Psoas muscle (tissue), 8 donors: ENCODE measurements at places on chromosomes 6 and 20. TPM values are rescaled to one million over a fixed set of nuclear protein-coding genes. Genes with fewer than 3 reads are reported as not detected.

Gene IL17A
- total RNA-seq = not detected

Gene LY6G6C
- total RNA-seq = not detected

Gene PRSS35
- 0.08 TPM for total RNA-seq

- H3K27me3 ChIP-seq = no peaks in the 10 kb centered on the region
- H3K4me1 ChIP-seq = peaks cover 2% of the 10 kb centered on the region
- DNase-seq = no peak
Observed at GRCh38 chr6:126175251-126175650, 164.7 kb upstream of the CENPW start.

DNA sequence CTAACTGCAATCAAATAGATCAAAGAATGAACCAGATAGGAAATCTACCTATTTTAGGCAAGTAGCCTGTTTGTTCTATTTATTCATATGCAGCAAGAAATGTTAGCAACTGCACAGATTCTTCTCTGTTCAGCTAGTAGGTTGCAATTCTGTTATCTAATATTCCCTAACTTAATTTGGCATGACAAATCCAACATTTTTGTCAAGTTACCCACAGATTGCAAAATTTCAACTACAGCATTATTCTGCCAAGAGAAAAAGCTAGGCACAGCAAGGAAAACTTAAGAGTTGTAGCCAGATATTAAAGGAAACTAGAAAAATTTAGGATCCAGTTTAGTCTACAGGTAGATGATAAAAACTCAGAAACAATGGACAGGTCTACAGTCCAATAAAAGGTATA lies 104.4 kb upstream of the SYNCRIP start:
- no peaks in the 10 kb centered on the region for H3K4me1 ChIP-seq
- no peaks in the 10 kb centered on the region for H3K27me3 ChIP-seq
- no peak for DNase-seq
- H3K4me3 ChIP-seq = no peak overlapping the region
- H3K27ac ChIP-seq = no peak overlapping the region

- H3K4me3 ChIP-seq = no peak overlapping the region
- no peaks in the 10 kb centered on the region for H3K36me3 ChIP-seq
- DNase-seq = no peak
- H3K27ac ChIP-seq = no peak overlapping the region
Observed at GRCh38 chr6:144581812-144582537, 296.8 kb downstream of the UTRN start.

GRCh38 chr6:95725344-95725743 lies 148.0 kb downstream of the MANEA start:
- DNase-seq = no peak
- no peak overlapping the region for H3K4me3 ChIP-seq
- no peaks in the 10 kb centered on the region for H3K4me1 ChIP-seq
- H3K27ac ChIP-seq = no peak overlapping the region

DNA sequence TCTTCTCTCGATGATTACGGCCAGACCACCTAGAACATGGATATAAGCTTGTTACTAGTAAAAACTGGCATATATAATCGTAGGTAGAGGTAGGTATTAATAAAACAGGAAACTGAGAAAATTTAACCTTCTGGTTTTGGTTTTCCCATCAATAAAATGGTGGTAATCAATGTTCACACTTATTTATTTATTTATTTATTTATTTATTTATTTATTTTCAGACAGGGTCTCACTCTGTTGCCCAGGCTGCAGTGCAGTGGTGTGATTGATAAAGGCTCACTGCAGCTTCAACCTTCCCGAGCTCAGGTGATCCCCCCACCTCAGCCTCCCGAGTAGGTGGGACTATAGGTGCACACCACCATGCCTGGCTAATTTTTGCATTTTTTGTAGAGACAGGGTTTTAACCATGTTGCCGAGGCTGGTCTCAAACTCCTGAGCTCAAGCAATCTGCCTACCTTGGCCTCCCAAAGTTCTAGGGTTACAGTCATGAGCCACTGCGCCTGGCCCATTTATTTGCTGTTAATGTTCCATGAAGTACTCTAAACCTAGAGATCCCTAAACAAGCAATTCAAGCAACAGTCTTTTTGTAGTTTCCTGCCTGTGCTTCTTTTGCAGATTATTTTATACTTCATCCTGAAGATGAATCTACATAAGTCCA lies 11.5 kb downstream of the TOMM6 start:
- DNase-seq = no peak
- no peak overlapping the region for H3K27ac ChIP-seq
- no peaks in the 10 kb centered on the region for H3K36me3 ChIP-seq
- H3K27me3 ChIP-seq = no peaks in the 10 kb centered on the region
- no peaks in the 10 kb centered on the region for H3K4me1 ChIP-seq

- H3K4me3 ChIP-seq = no peak overlapping the region
- H3K27me3 ChIP-seq = no peaks in the 10 kb centered on the region
- H3K36me3 ChIP-seq = no peaks in the 10 kb centered on the region
- H3K4me1 ChIP-seq = no peaks in the 10 kb centered on the region
Observed at GRCh38 chr6:130674604-130675003, 152.6 kb upstream of the SMLR1 start.

DNA sequence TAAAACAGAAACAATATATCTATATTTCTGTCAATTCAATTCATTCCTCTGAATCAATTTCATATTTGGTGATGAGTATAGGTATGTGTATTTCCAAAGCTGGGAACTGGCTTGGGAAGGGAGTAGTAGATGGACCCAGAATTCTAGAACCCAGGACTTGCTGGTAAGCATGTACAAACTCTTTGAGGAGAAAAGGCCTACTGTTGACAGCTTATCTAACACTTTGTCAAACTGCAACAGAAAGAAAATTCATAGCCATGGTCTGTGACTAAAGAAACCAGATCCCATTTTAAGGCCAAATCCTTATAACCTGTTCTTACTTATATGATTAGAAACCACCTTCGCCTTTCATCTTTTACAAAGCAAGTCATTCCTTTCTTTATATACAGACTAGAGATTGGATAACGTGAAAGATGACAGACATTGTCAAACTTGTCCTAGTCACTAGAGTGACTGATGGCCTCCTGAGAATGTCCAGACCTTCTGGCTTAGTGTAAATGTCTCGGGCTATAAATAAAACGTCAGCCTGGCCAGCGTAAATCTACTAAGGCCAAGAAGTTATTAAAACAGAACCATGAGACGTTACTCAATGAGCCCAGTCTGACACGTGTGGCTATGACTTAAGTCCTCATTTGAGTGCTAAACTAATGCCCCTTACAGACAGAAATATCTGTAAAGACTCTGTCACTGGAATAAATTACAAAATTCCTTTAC lies 152.3 kb downstream of the ALDH8A1 start:
- peaks cover 20% of the 10 kb centered on the region for H3K4me1 ChIP-seq
- peak overlapping the region; percentile 73 for H3K27ac ChIP-seq
- no peak for DNase-seq
- no peaks in the 10 kb centered on the region for H3K27me3 ChIP-seq
- no peaks in the 10 kb centered on the region for H3K36me3 ChIP-seq

GRCh38 chr6:34462551-34462971 lies 3.3 kb upstream of the PACSIN1 start:
- H3K4me1 ChIP-seq = no peaks in the 10 kb centered on the region
- peaks cover 6% of the 10 kb centered on the region for H3K27me3 ChIP-seq
- DNase-seq = no peak
- no peak overlapping the region for H3K27ac ChIP-seq
- no peak overlapping the region for H3K4me3 ChIP-seq

- H3K36me3 ChIP-seq = no peaks in the 10 kb centered on the region
- H3K27ac ChIP-seq = peak overlapping the region; percentile 5
- DNase-seq = no peak
- H3K27me3 ChIP-seq = no peaks in the 10 kb centered on the region
Observed at GRCh38 chr6:144268794-144269349, 16.3 kb upstream of the UTRN start.

DNA sequence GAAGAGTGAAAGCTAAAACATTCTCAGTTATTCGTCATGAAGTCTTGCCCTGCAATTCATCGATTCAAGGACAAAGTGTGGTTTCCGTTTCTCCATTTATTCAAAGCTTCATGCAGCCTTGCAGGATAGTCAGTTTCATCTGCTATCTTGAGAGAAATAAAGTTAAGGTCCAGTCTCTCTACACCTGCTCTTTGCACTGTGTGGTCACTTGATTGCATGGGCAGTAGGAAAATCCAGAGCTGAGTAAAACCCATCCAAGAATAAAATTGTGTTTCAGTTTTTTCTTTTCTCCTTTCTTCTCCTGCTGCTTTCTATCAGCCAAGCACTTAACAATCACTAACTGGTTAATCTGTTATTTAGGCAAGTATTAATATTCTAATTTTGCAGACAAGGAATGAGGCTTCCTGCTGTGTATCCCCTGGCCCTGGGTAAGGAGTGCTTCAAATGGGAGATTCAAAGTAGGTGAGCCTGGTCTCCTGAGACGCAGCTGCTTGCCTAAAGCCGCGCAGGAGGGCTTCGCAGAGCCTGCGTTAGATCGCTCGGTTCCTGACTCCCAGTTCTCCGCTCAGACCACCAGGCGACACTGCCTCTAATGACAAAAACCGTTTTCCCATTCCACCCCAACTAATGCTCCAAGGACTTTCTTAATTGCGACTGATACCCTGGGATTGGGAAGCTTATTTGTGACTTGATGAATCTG lies 808.3 kb downstream of the TFAP2A start:
- no peak overlapping the region for H3K27ac ChIP-seq
- no peak overlapping the region for H3K4me3 ChIP-seq
- no peaks in the 10 kb centered on the region for H3K27me3 ChIP-seq
- H3K4me1 ChIP-seq = no peaks in the 10 kb centered on the region
- H3K36me3 ChIP-seq = no peaks in the 10 kb centered on the region

DNA sequence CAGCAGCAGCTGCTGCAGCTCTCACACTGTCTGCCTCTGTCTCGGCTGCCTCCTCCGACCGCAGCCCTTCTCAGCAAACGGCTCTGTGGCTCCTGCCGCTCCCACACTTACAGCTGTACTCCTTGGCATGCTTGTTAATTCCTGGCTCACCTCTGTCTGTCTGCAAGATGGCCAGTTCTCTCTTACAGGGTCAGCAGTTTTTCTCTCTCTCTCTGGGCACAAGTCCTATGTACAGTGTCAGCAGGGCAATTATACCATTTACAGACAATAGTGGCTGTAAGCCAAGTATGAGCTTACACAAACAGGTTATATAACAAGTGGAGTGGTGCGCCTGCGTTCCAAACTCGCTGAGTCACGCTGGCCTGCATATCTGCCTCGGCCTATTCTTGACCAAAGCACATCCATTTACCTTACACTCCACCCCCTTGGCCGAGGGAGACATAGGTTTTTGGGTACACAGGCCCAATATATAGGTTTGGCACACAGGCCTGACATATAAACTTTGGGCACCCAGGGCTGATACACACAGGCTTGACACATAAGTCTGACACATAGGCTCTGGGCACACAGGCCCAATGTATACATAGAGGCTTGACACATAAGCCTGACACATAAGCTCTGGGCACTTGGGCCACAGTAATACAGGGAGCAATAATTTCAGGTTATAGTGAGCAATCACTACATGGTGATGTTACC lies 4.4 kb downstream of the ZKSCAN3 start:
- peak overlapping the region; percentile 92 for H3K27ac ChIP-seq
- H3K4me1 ChIP-seq = peaks cover 40% of the 10 kb centered on the region
- H3K36me3 ChIP-seq = no peaks in the 10 kb centered on the region
- H3K4me3 ChIP-seq = peak overlapping the region; percentile 81
- H3K27me3 ChIP-seq = no peaks in the 10 kb centered on the region
- DNase-seq = peak; percentile 63

GRCh38 chr6:96865055-96865405 lies 27.8 kb upstream of the GPR63 start:
- H3K27me3 ChIP-seq = peaks cover 3% of the 10 kb centered on the region
- DNase-seq = no peak
- no peak overlapping the region for H3K4me3 ChIP-seq
- H3K4me1 ChIP-seq = no peaks in the 10 kb centered on the region
